GM12864 (cell line): ENCODE measurements at places on chromosomes 6 and 20.
A peak's percentile ranks its signal among the peaks of the same experiment; 100 is the strongest.

DNA sequence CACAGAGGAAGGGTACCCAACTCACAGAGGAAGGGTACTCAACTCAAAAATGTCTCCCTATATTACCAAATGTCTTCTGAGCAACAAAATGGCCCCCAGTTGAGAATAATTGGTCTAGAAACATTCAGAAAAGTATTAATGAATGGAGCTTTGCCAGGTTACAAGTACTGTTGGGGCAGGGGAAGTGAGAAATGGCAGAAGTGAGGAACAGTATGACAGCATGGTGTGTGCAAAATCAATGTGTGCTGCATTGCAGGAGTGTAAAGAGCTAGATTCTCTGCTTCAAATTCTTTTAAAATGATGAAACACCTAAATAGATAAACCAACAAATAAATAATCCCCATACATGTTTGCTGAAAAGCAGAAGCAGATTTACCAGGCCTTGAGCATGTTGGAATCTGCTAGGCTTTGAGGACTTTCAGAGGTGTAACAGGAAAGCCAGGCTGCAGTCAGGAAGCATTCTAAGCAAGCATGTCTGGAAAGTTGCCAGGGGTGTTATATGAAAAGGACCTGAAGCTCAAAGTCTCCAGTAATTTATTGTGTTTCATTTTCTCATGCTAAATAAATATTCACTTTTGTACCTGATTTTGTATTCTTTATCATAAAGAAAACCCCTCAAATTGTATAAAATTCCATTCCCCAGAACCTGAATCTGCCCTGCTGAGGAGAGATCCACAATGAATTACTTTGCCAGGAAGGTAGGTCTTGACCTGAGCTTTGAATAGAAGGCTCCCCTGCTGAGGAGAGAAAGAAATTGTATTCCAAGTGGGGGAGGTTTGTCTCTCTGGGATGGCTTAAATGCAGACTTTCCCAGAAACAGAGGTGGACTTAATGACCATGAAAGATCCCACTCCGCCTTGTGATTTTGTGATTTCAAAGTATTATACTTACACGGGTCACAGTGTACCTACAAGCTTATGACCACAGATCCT lies 265.0 kb upstream of the MARCKS start:
- DNase-seq: no peak

- DNase-seq: no peak
Measured at GRCh38 chr6:108653949-108654348, 93.2 kb downstream of the FOXO3 start.

GRCh38 chr6:165615636-165616035 lies 47.4 kb downstream of the PDE10A start:
- DNase-seq: no peak

DNA sequence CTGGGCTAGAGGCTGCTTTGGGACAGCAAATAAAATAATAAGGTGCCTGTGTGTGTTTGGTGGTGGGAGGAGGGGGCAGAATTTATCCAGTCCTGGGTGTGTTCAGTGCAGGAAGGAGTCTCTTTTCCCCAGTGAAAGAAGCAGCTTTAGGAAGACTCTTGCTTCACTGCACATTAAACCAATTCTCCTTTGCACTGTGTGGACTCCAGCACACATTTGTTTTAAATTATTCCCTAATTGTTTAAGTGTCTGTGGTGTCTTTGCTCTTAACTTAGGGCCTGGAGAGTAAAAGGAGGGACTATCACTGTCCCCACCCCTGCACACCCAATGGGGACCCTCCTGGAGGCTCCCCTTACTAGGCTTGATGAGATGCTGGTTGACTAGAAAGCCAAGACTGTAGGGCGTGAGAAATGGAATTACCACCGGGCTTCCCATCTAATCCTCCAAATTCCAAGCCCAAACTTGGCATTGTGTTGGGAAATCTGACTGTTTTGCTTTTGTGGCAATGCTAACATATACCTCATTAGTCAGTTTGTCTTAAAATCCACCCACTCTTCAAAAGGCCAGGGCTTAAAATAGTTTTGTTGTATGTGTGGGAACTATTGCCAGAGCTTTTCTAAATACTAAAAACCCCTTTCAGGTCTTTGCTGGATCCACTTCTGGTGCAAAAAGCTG lies 13.5 kb upstream of the DAAM2 start:
- DNase-seq: no peak

GRCh38 chr6:57324538-57324937 lies 7.1 kb downstream of the PRIM2 start:
- DNase-seq: no peak

DNA sequence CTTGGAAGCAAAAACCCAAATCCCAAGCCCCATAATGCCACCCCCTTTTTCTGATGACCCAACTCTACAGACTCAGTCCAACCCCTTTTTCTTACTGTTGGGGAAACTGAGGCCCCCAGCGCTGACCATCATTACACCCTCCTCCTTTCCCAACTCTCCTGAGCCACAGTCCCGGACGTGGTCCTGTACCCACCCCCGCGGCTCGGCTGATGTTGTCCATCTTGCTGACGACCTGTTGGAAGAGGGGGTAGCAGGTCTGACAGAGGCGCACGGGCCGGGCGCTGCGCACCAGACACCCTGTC lies 533 bp downstream of the OSTM1 start:
- no peak for DNase-seq

- DNase-seq: no peak
Measured at GRCh38 chr6:144377586-144378210, 92.6 kb downstream of the UTRN start.

- no peak for DNase-seq
Measured at GRCh38 chr20:49759266-49759950, 45.7 kb upstream of the B4GALT5 start.

GRCh38 chr6:147808640-147809039 lies 300.1 kb downstream of the SAMD5 start:
- DNase-seq: no peak

DNA sequence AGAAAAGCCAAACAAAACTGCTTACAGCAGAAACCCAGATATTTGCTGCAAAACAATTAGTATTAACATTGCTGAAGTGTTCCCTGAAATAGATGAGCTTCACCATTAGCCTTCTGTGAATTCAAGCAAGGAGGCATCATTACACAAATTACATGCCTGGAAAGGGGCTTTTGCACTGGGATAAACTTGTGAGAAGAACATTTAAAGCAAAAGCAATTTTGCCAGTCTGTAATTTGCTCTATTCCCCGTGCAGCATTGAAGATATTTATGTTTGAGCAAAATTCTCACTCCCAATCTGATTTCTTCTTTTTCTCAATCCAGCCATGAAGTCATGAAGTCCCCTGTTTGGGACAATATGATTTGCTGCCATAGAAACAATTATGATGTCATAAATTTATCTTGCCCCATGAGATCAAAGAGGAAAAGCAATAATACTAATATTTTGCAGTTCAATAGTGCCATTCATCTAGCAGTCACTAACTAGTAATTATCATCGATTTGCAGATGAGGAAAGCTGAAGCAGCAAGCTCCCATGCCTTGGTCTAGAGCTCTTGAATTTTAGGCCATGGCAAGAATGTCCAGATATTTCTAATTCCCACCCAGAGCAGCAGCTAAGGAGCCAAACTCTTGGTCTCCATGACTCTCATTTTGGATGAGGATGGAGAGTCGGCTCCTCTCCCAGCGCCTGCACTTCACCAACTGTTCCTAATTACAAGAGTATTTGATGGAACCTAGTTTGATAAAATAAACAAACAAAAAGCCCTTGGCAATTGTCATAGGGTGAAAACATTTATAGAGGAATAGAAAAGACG lies 49.5 kb upstream of the CCN6 start:
- no peak for DNase-seq

GRCh38 chr6:138278326-138278725 lies 60.0 kb upstream of the PBOV1 start:
- DNase-seq: no peak

DNA sequence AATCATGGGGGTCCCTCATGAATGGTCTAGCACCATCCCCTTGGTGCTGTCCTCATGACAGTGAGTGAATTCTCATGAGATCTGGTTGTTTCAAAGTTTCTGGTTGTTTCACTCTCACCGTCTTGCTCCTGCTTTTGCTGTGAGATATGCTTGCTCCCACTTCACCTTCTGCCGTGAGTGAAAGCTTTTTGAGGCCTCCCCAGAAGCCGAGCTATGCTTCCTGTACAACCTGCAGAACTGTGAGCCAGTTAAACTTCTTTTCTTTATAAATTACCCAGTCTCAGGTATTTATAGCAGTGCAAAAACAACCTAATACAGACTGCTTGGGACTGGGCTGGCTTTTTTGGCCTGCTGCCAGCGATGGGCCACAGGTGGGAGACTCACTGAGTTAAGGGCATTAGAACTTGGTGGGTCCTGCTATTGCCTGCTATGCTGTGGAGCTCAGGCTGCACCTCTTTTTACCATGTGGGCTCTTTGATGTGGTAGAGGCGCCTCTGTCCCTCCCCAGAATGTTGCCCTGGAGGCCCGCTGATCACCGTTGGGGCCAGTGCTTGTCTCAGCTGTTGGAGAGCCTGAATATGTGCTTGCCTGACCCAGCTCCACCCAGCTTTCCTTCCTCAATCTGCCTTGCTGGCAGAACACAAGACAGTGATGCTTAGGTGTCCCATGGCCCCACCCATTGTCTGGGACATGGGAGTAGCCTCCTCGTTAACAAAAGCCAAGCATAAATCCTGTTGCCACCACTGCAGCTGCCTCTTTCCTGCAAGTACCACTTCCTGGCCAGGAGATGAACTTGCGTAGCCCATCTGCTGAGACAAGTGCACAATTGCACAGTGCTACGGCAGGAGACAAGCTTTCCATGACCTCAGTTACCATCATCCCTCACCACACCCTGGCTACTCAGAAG lies 47.1 kb downstream of the IGF2R start:
- DNase-seq: no peak

GRCh38 chr6:110389689-110390382 lies 25.5 kb downstream of the DDO start:
- DNase-seq: no peak

- DNase-seq: no peak
Measured at GRCh38 chr6:12068899-12069557, 56.9 kb downstream of the HIVEP1 start.

- DNase-seq: no peak
Measured at GRCh38 chr6:147176795-147177194, 27.4 kb upstream of the STXBP5 start.

DNA sequence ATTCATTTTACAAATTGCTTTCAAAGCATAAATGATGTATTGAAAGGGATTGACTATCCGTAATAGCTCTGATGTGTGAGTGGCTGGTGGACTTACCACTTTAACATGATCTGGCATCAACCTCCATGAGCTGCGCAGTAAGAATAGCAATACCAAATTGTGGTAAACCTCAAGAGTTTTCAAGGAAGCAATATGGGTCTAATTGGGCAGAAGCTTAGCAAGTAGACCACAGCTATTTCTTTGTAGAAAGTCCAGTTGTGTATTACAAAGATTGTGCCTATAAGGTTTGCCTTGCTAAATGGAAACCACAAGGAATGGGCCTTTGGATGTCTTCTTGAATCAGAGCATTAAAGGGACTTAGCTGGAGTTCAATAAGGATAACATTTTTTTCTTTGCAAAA lies 736.6 kb downstream of the KIF16B start:
- no peak for DNase-seq

GRCh38 chr6:68240726-68241125 lies 394.4 kb upstream of the ADGRB3 start:
- DNase-seq: no peak

DNA sequence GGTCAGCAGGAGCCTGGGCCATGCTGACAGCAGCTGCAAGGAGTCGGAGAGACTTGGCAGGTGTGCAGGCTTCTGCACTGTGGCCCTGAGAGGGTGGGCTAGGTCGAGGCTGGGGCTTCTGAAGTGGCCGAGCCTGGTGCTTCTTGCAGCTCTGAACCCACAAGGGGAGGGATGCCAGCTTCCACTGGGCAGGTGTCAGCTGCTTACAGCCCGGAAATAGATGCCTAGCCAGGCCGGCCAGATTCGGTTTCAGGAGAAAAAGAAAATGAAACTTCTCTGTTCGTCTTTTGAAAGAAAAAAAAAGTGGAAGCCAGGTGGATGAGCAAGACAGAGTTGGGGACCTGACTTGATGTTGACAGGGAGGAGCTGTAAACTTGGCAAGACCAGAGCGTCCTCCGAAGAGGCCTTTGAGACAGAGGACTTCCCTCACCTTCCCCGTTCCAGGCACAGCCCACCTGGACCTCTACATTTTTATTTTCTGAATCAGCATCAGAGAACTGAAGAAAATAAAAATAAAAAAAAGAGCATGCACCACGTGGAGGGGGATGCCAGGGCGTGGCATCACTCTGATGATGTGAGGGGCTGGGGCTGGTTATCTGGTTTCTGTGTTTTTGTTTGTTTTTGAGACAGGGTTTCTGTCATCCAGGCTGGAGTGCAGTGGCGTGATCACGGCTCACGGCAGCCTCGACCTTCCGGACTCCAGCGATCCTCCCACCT lies at the start of gene ZBP1:
TSS of gene ZBP1 (minus strand) at position 153 of the 717 bp plus-strand sequence. CDS start at position 22, 131 bp downstream.
- DNase-seq: peak; percentile 88

GRCh38 chr6:31173406-31173805 lies 2.9 kb upstream of the POU5F1 start:
- no peak for DNase-seq

GRCh38 chr6:36724514-36725390 lies 27.1 kb downstream of the RAB44 start:
- DNase-seq: no peak

GRCh38 chr6:97969065-97969464 lies 686.0 kb upstream of the MMS22L start:
- no peak for DNase-seq
